ENCODE measurements at places on chromosomes 3 and 15. TPM values are rescaled to one million over a fixed set of nuclear protein-coding genes. Genes with fewer than 3 reads are reported as not detected.

GRCh38 chr3:148631124-148631903 is 66.4 kb upstream of the AGTR1 start:
- DNase-seq = no peak

- DNase-seq = no peak
Measured at GRCh38 chr3:12195231-12195630, 36.5 kb upstream of the TIMP4 start.

Gene HTR3E
- total RNA-seq = not detected

Gene KLHL40
- total RNA-seq = not detected

DNA sequence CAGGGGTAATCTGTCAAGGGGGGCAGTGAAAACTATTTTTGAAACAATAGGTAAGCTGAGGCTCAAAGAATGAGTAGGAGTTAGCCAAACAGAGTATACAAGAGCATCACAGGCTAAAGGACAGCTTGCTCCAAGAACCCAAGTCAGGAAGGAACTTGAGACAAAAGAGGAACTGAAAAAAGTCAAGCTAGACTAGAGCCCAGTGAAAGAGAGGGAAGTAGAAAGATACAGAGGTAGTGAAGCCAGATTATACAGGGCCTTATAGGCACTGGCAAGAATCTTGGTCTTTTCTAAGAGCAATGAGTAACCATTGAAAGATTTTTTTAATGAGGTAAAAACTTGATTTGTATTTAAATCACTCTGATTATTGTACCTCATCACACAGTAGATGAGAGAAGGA is 69.9 kb downstream of the FILIP1L start:
- DNase-seq = no peak

Gene IP6K1
- 26.3 TPM for total RNA-seq

- no peak for DNase-seq
Measured at GRCh38 chr15:80893777-80894176, 95.8 kb downstream of the MESD start.

- no peak for DNase-seq
Measured at GRCh38 chr3:183991403-183991802, 26.3 kb downstream of the ABCC5 start.

Gene GABRB3
- 9.4 TPM for total RNA-seq

Gene P2RY13
- total RNA-seq = 1.9 TPM

DNA sequence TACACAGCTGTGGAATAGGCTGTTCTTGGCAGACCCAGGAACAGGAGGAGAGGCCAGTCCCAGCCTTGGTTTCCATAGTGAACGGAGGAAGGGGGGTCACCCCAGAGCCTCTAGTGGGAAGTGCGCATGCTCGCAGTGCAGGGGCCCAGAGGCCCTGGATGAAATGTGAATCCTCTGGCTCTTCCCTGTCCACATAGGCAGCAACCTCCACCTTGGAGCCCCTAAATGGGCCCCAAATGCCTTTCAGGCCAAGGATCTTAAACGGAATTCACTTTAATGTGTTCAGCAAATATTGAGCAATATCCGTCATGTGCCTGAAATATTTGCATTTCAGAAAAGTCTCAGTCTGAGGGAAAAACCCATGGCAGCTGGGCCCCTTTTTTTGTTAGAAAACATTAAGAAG is 3.3 kb upstream of the NDN start:
- peak; percentile 92 for DNase-seq

DNA sequence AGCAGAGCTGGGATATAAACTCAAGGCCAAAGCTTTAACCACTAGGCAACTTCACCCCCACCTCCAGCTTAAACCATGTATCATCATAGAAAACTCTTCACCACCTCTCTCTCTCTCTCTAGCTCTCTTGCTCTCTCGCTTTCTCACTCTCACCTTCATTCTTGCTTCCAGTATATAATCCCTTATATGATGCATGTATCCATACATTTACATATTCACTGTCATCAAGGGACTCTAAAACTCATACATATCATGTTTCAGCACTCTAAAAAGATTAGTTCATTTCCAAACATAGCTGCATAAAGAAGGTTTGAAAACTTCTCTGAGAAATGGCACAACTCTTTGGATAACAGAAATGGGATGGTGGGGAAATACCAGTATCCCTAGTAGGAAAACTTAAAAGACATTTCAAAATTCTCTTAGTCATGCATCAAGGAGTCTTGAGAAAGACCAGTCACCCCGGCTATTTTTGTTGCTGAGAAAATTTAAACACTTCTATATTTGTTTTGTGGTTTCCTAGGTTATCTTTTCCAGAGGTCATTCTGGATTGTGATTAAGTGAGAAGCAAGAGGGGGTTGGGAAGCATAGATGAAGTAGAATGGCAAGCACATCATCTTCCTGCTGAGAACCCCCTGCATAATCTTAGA is 447.8 kb upstream of the THBS1 start:
- DNase-seq = no peak

Gene PRR23B
- not detected for total RNA-seq

Gene EPHB1
- 1.3 TPM for total RNA-seq

Gene TAMM41
- total RNA-seq = 6.7 TPM

GRCh38 chr15:74318376-74319137 is 48.9 kb downstream of the CYP11A1 start:
- DNase-seq = peak; percentile 69

- peak; percentile 2 for DNase-seq
Measured at GRCh38 chr15:70342554-70343548, 245.1 kb upstream of the TLE3 start.

GRCh38 chr15:39934397-39935071 is 619 bp downstream of the EIF2AK4 start:
- no peak for DNase-seq

GRCh38 chr15:47720555-47720954 is 3.2 kb downstream of the SEMA6D start:
- DNase-seq = no peak

DNA sequence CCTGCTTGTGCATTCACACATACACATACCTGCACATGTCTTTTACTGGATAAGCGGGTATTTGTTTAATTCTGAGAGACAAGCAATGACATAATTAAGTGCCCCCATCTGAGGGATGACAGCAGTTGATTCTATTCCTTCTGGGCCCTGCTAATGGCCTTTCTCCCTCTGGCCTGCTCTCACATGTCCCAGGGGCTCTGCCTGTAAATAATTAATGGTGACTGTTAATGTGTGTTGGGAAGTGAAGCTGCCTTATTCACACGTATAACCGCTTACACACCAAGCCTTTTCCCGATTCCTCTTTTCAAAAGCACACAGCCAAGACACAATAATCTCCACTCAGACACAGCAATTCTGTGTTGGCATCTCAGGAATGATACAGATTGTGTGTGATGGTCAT is 47.8 kb downstream of the LRRK1 start:
- DNase-seq = no peak

DNA sequence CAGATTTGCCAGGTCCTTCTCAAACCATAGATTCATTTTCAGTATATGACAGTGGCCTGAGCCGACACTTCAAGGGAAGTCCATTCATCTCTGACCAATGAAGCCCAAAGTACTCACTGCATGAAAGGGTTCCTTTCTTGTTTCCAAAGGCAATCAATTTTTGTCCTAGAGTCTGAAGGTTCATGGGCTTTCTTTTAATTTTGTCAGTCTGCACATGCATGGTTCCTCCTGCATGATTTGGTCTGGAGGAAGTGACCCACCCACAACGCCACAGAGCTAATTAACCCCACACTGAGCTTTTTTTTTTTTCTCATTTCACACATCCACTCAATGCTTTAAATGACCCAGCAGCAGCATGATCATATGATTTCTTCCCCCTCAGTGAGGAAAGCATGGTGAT is 216.4 kb downstream of the TIGIT start:
- no peak for DNase-seq

DNA sequence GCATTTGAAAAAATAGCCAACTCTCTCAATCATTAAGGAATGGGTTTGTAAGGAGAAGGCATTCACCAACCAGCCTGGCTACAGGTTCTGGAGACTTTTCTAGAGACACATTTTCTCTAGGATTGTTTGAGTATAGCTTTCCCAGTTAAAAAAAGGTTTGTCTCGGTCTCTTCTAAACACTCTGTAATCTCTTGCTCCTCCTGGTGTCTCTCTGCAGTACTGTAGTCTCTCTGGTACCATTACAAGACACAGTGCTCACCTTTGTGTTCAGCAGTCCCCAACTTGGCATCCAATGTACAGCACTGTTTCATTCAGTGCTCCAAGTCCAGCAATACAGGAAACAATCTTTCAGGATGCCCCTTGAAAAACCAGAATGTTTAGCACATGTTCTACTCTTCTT is 534.4 kb downstream of the ZNF385D start:
- DNase-seq = no peak

DNA sequence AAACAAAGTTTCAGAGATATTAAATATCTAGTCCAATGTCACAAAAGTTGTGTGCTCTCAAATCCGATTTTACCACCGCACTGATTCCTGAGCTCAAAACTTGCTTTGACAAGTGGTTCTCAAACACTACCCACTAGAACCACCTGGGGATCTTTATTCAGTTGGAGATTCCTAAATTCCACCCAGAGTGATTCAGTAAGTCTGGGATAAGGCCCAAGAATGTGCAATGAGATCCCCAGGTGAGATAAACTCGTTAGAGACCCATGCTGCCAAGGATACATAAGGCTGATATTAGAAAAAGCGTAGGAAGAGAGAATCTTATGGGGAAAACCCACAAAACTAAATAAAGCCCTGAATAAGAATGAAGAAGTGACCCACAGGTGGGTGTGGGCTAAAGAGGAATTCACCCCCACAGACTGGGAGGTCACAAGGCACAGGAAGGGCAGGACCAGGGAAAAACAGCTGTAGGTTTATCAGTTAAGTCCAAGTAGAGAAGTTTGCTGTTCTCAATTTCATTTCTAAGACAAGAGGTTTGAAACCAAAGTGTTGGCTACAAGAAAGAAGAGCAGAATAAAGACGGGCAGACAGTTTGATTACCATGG is 11.5 kb upstream of the RPS17 start:
- no peak for DNase-seq

Gene RARB
- total RNA-seq = 12.5 TPM

Gene TTLL13
- not detected for total RNA-seq

- DNase-seq = peak; percentile 66
Measured at GRCh38 chr3:52682016-52682415, 3.7 kb downstream of the PBRM1 start.

DNA sequence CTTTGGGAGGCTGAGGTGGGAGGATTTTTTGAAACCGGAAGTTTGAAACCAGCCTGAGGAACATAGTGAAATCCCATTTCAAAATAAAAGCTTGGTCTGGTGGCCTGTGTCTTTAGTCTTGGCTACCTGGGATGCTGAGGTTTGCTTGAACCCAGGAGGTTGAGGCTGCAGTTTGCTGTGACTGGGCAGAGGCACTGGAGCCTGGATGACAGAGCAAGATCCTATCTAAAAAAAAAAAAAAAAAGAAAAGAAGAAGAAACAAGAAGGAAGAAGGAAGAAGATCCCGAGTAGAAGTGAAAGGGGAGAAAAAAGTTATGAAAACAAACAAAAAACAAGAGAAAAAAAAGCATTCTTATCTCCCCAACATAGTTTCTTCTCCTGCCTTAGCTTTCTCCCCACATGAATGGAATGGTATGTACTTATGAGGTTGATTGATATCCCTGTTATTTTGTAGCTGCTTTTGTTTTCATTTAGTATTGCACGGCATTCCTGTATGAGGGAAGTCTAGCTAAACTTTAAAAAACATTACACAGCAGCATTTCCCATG is 42.4 kb downstream of the TMEM40 start:
- DNase-seq = peak; percentile 30

GRCh38 chr3:12679468-12679867 is 15.6 kb upstream of the RAF1 start:
- no peak for DNase-seq

Gene COL6A6
- not detected for total RNA-seq

GRCh38 chr3:41362638-41363559 is 163.6 kb downstream of the CTNNB1 start:
- peak; percentile 50 for DNase-seq

GRCh38 chr3:154235330-154235729 is 89.0 kb downstream of the DHX36 start:
- no peak for DNase-seq

DNA sequence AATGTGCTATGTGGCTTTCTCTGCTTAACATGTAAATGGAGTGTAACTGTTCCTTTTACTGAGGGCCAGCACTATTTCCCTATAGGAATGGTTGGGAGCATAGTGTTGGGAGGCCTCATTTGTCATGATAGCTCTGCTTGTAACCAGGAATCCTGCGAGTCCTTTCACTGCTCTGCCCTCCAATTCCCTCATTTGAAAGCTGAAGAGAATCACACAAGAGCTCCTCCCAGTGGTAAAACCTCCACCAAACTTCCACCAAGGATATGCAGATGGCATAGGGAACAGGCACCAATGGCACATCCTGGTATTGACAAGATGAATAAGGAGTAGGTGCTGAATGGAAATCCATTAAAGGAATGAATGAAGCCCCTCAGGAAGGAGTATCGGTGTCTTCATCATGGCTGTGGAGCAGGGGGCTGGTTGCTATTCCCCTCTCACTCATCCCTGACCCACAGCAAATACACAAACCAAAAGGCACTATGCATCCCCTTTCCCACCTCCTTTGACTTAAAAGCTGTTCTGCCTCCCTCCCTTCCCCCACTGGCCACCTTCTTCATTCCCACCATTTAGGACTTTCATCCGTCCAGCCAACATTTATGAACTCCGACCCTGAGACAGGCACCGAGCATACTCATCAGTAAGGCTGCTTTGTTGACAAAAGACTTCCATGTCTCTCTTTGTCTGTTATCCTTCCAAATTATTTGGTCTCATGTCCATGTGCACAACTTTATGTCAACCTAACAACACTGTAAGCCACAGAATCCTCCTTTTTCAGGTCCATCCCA is 560.8 kb downstream of the FOXP1 start:
- DNase-seq = no peak

GRCh38 chr15:34185666-34186065 is 24.2 kb downstream of the KATNBL1 start:
- DNase-seq = no peak

GRCh38 chr3:55795746-55796145 is 308.6 kb upstream of the WNT5A start:
- DNase-seq = no peak

Gene MCTP2
- 36.9 TPM for total RNA-seq

DNA sequence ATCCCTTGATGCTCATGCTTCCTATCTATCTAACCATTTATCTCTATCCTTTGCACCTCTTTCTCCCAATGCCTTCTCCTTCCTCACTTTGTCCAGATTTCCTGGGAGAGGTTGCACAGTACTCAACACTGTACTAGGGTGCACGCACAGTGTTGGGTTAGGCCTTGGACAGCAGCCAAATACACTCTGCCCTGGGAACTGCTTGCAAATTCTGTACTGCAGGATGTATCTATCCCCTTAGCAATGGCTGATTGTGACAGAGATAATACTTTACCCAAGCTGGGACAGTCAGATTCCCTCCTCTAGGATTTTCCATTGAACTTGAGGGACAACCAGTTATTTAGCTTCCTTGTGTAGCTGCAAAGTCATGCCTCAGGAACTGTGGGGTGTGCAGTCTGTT is 113.3 kb downstream of the IL20RB start:
- DNase-seq = peak; percentile 12

- no peak for DNase-seq
Measured at GRCh38 chr3:159252772-159253384, 451.0 kb downstream of the MFSD1 start.

DNA sequence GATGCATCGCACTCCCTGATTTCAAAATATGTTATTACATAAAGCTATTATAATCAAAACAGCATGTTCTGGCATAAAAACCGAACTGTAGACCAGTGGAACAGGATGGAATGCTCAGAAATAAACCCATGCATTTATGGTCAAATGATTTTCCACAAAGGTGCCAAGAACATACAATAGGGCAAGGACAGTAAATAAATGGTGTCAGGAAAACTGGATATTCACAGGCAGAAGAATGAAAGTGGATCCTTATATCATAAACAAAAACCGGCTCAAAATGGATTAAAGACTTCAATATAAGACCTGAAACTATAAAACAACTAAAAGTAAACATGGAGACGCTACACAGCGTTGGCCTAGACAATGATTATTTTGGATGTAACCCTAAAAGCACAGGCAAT is 22.6 kb downstream of the USP50 start:
- DNase-seq = no peak

All from stomach (tissue), 19 donors.